Thyroid gland (tissue), 4 donors: ENCODE measurements at places on chromosomes 2 and 18.

DNA sequence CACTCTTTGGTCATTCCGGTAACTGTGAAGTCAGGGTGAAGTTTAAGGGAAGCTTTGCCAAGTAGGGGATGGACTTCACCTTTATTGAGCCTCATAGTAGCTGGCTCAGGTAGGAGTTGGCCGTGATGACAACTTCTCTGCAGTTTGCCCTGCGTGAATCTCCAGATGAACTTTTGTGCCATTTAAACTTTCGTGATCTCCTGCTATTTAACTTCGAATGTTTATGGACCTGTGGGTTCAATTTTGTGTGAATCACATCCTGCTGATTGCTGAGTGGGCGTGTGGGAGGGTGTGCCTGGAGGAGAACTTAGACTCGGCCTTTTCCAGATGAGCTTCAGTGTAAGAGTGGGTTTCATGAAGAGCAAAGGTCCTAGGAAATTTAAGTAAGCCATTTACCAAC, 4.2 kb downstream of the UGT1A1 start:
- DNase-seq = no peak

DNA sequence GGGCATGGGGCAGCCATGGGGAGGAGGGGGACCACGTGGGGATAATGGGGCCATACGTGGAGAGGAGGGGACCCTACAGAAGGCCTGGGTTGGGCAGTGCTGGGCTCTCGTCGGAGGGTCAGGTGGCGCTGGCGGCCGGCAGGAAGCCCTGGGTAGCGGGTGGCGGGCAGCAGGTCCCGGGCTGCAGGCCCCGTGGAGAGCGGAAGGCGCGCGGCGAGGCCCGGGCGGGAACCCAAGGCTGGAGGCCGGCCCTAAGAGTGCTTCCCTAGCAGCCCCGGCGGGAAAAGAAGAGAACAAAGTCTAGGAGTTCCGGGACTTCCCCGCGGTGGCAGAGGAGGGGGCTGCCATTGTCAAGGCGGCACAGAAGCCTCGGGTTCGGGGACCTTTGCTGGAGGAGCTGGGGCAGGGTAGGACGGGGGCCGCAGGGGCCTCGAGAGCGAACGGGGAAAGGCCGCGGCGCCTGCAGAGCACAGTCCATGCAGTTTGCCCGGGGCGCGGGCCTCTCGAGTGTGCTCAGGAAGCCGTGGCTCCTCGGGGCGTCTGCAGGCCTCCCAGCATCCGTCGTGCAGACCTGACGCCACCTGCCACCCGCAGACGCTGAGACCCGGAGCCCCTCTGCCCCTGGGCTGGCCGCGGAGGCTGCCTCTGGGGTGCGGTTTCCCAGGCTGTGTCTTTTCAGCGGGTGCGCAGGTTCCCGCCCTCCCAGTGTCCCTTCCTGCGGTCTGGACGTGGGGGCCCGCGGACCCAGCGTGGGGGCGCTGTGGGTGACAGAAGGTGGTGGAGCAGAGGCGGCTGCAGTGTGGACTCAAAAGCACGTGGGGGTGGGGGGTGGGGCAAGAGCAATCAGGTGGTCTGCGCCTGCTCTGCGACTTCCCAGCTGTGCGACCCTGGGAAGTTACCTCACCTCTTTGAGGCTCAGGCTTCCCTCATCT, 19.4 kb upstream of the NCL start:
- no peak for DNase-seq

DNA sequence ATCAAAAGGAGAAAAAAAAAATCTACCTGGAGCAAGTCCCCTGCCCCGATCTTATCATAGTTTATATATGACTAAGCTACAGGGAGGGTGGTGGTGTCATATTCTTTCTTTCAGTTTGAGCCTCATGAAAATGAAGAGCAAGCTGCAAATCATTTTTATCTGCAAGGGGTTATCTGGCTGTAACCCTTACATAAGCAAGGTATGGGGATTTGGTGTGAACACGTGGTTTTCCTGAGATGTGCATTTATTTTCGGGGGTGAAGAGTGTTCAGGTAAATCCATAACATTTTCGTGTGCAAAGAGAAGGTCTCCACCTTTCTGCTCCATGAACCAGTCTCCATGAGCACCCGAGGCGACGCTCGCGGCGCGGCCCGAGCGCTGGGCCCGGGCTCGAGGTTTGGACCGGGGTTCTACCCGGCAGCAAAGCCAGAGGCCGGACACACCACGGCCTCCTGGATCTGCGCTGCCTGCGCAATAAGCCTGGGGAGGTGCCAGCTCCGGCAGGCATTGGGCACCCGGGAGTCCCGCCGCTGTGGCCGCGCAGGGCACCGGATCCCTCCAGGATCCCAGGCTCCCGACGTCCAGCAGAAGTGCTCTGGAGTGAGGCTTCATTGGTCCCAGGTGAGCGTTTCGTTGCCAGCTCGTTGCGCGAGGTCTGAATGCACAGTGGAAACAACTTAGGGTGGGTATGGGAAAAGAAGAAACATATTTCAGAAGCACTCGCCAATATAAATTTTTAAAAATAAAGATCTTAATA, 36.1 kb upstream of the GPD2 start:
- peak; percentile 90 for DNase-seq

- no peak for DNase-seq
These were observed 557.9 kb downstream of the CCDC85A start for GRCh38 chr2:56741601-56742102.

DNA sequence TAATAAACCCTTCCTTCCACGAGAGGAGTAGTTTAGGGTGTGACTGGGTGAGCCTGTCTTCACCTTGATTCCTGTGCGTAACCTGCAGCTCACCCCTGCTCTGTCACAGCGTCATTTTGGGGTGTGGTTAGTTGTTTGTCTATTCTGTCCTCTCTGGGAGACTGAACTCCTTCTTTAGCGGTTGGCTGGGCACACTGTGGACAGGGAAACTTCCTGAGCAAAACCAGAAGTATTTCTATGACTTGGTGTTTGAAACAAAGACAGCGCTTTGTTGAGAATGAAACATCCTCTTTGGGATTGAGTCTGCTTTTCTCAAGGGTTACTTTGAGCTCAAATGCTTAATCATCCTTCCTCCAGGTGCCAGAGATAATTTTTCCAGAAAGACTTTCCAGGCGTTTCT, 270.7 kb downstream of the HRH4 start:
- no peak for DNase-seq
